ENCODE measurements at places on chromosomes 1 and 21. TPM values are rescaled to one million over a fixed set of nuclear protein-coding genes. Genes with fewer than 3 reads are reported as not detected.

DNA sequence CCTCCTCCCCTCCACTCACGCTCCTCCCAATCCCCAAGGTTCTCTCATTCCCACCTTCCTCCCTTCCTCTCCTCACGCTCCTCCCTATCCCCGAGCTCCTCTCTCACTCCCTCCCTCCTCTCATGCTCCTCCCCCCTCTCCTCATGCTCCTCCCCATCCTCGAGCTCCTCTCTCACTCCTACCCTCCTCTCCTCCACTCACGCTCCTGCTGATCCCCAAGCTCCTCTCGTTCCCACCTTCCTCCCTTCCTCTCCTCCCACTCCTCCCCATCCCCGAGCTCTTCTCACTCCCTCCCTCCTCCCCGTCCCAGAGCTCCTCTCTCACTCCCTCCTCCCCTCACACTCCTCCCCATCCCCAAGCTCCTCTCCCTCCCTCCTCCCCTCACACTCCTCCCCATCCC is 31.4 kb downstream of the PGBD5 start:
- peak; percentile 15 for DNase-seq

DNA sequence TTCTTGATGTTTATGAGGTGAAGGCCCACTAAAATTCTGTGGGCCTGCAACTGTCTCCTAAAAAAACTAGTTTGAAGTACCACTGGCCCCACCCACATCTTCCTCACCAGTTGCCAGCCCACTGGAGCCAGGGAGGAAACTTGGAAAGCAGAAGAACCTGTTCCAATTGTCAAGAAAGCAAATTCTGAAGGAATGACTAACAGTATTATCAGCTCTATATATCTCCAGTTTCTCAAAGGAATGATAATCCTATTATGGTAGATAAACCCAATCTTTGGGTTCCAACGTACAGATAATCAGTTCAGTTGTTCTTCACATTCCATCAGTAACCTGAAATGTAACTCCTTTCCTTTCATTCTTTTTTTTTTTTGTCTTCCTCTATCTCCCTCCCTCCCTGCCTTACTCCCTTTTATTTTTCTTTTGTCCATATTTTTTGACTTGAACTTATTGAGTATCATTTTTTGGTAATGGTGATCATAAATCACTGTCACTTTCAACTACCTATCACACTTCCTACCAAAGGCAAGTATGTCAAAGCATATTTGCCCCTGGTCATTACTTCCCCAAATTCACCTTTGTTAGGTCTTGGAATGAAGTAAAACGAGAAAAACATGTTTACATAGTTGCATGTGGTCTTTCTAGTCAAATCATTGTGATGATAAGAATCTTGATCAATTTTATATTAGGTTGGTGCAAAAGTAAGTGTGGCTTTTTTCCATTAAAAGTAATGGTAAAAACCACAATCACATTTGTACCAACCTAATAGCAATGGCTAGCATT is 943.4 kb downstream of the TTLL7 start:
- no peak for DNase-seq

DNA sequence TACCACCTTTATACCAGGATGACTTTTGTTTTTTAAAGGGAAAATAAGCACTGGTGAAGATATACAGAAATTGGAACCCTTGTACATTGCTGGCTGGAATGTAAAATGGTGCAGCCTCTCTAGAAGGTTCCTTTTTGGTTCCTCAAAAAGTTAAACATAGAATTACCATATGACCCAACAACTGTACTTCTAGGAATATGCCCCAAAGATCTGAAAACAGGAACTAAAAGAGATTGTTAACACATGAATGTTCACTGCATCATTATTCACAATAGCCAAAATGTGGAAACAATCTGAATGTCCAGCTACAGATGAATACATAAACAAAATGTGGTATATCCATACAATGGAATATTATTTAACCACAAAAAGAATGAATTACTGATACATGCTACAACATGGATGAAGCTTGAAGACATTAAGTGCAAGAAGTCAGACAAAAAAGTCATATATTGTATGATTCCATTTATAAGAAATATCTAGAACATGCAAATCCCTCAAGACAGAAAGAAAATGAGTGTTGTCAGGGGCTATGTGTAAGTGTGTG is 84.9 kb upstream of the DMRTA2 start:
- DNase-seq: no peak

GRCh38 chr1:72734415-72734814 is 452.1 kb upstream of the NEGR1 start:
- DNase-seq: no peak

The HPDL gene
- not detected for total RNA-seq

The C1QB gene
- 454 TPM for total RNA-seq

The NFASC gene
- 44.0 TPM for total RNA-seq

DNA sequence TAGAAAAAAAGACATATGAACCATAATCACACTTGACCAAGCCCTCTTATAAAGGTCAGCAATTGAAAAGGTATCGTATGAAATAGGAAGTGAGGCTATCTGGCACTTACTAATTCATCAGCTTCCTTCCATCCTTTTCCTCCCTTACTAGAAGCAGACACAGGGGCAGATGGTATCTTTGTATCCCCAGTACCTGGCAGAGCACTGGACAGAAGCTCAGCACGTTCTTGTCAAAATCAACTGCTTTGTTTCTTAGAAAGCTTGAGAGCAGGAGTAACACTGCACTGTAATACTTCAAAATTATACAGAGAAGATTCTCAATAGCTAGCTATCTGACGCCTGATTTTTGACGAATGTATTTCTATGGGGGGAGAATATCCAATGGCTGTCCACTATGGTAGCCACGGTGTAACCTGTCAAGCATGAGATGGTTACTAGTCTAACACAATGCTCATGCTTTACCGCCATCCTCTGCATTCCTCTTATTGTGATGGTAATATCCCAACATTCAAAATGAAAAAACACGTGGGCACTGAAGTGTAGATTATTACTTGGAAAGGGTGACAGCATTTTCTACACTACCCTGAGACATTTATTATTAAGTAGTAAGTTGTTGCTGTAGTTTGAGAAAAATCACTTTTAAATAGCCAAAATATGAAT is 175.6 kb downstream of the SIPA1L2 start:
- no peak for DNase-seq

The CFAP107 gene
- total RNA-seq: not detected

The PDPN gene
- 8.5 TPM for total RNA-seq

GRCh38 chr1:183808296-183809027 is 3.5 kb downstream of the RGL1 start:
- no peak for DNase-seq

- no peak for DNase-seq
Observed at GRCh38 chr1:226920446-226920894, 19.6 kb upstream of the COQ8A start.

DNA sequence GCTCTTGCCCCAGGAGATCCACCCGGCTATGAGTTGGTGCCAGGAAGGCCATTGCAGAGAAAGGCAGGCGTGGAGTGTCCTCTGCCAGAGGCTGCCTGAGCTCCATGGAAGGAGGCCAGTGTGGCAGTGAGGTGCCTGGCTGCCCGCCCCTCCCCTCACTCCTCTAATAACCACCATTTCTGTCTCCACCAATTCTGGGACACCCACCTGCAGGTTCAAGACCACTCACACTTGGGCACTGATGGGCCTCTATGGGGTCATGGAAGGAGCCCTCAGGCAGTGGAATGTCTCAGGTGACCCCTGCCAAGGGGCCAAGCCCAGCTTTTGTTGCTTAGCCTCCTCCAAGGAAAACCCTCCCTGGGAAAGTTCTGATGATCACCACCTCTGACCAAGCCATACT is 731.6 kb downstream of the MATN1 start:
- no peak for DNase-seq

GRCh38 chr1:17569200-17570139 is 30.0 kb downstream of the ARHGEF10L start:
- DNase-seq: peak; percentile 86

DNA sequence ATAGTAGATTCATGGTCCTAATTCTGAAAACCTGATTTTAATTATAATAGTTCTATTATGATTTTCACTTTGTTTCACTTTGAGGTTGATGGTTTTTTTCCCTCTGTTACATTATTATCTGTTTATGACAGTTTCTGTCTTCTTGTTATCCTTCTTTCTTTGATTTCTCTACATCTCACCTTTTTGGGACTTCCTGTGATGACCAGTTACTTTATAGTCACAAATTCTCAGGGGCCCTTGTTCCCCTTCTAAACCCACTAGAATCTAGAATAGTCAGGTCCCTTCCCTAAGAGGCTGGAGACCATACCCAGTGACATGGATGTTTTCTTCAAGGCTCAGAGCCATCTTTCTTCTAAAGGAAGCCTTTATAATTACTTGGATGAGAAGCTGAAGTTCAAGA is 238.4 kb downstream of the GPR52 start:
- DNase-seq: no peak

- DNase-seq: no peak
Observed at GRCh38 chr21:37364722-37365121, 1.9 kb upstream of the DYRK1A start.

- peak; percentile 79 for DNase-seq
Observed at GRCh38 chr21:43611598-43612369, 47.5 kb downstream of the HSF2BP start.

DNA sequence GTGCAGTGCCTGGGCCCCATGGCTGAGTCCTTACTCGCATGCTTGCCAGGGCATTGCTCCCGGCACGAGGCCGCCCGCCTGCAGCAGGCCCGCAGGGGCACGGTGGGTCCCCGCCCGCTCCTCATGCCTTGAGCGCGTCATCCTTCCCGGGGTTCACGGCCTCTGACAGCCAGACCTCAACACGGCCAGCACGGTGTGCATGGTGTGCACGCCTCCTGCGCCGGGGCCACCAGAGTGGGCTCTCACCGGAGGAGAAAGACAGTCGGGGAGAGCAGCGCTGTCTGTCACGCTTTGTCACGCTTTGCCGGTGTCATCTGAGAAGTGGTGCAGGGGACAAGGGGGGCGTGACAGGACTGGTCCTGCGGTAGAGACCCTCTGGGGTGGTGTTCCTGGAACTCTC is 11.9 kb upstream of the COL18A1 start:
- peak; percentile 46 for DNase-seq
